Fibroblast of skin of right biceps (primary cell): ENCODE measurements at places on chromosomes 1 and 21.
A peak's percentile ranks its signal among the peaks of the same experiment; 100 is the strongest.

GRCh38 chr1:33609739-33610138 lies 137.3 kb downstream of the ZSCAN20 start:
- no peak for DNase-seq

- no peak for DNase-seq
Observed at GRCh38 chr1:84434801-84435549, 36.7 kb downstream of the DNASE2B start.

- peak; percentile 91 for DNase-seq
Observed at GRCh38 chr1:200206340-200206739, 178.8 kb downstream of the NR5A2 start.

DNA sequence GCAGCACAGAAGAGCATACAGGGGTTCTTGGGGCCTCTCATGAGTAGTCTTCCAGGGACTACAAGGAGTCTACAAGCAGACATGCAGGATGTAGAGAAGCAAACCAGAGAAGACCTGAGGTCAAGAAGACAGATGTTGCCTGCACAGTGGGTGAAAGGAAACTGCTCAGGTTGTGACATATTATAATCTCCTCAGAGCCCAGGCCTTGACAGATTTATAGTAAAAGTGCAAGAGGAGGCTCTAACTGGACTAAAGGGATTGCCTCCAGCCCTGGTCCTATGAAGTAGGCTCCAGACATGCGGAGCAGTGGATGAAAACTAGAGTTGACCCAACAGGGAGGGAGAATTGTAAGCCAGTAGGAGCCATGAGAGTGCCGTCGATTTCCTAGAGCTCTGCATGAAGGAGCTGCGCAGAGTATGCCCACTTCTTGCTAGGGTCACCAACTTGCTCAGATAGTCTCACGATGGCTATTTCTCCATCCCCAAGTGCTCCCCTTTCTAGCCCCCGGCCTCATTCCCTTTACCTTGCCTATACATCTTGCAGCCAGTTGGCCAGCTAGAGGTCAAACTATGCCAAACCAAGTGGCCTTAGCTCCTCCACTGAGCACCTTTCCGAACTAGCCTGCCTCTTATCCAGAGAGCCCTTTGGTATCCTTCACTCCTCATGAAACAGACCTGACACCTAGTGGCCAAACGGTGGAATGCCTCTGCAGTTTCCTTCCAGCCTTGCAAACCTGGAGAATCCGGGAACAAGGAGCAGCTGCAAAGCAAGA lies 36.2 kb upstream of the IPO9 start:
- DNase-seq: peak; percentile 82

DNA sequence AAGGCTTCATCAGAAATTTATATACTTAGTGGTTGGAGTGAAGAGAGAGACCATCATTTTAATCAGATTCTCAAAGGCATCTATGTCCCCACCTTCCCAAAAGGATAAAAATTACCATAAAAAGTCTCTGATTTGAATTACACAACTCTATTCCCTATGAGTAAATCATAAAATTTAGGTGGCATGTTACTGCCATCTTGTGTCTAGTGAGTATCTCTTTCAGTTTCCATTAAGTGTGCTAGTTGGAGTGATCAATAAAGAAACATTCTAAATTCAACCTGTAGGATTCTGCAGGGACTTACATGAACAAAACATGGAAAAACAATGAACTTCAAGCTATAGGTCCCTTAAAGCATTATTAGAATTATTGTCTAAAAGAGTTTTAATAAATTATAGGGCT lies 655.4 kb downstream of the LTN1 start:
- DNase-seq: peak; percentile 78

DNA sequence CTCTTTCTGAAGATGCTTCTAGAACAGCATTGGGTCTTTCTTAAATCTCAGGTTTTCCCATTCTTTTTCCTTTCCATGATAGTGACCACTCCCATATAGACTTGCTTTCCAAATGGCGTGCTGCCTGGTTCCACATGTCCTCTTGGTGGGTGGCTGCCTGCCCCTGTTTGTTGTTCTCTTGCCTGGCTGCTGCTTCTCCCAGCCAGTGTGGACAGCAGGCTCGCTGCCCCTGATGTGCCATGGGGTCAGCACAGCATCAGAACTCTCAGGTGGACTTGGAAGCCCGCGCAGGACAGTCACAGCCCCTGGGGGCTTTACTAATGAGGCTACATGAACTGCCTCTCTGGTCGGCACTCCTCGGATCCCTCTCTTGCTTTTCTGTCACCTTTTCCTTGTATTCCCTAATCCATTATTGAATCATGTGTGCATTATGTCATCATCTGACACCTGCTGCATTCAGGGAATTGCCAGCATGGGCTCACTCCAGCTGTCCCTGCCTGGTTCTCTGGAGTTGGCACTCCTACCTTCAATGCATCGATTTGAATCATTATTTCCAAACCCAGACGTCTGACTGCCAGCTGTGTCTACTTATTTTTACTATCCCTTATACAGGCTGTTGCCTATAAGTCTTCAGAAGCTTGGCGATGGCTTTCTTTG lies 100.5 kb upstream of the COA6 start:
- DNase-seq: no peak

DNA sequence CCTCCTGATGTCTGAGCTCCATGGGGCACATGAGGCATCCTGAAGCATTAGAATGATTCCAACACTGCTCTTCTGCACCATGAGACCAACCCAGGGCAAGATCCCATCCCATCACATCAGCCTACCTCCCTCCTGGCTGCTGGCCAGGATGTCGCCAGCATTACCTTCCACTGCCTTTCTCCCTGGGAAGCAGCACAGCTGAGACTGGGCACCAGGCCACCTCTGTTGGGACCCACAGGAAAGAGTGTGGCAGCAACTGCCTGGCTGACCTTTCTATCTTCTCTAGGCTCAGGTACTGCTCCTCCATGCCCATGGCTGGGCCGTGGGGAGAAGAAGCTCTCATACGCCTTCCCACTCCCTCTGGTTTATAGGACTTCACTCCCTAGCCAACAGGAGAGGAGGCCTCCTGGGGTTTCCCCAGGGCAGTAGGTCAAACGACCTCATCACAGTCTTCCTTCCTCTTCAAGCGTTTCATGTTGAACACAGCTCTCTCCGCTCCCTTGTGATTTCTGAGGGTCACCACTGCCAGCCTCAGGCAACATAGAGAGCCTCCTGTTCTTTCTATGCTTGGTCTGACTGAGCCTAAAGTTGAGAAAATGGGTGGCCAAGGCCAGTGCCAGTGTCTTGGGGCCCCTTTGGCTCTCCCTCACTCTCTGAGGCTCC lies 11.1 kb upstream of the RASSF5 start:
- no peak for DNase-seq

- DNase-seq: no peak
Observed at GRCh38 chr1:203662821-203663220, 36.2 kb downstream of the ATP2B4 start.

DNA sequence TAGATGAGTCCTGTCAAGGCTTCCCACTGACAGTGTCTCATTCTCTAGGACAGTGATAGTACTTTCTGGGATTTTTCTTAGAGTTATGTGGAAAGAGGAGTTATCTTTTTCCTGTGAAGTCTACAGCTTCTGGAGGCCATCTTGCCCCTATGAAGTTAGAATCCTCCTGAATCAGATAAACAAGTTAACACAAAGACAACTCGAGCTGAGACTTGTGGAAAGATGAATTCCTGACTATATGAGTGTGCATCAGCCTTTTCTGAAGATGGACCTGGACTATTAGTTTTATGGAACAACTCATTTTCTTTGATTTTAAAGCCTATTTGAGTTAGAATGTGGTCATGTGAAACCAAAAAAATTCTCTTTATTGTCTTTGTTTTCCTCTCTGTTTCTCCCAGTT lies 290.9 kb downstream of the LRRIQ3 start:
- peak; percentile 22 for DNase-seq

GRCh38 chr1:203795441-203796235 lies at the start of the genes ZBED6 and ZC3H11A:
Gene ZBED6 (plus strand): TSS chr1:203795623. CDS start chr1:203797523, 1,900 bp downstream.
Gene ZC3H11A (plus strand): TSS chr1:203795623. CDS start chr1:203817071, 21,448 bp downstream.
- peak; percentile 99 for DNase-seq

DNA sequence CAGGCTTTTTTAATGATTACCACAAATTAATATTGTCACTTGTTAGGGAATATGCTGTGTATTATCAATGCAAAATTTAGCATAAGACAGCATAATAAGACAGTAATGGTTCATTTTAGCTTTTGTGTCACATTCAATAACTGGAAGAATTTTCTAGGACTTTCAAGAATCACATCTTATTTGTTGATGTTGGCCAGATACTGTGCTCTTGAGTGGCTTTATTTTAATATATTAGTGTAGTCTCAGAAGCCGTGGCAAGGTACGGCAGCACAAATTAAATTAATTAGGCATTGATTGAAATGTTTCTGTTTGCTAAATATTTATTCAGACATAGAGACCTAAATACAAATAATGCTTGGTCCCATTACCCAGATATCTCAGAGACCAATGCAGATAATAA lies 10.4 kb downstream of the IFI44L start:
- DNase-seq: no peak

- peak; percentile 52 for DNase-seq
Observed at GRCh38 chr1:173294843-173295242, 87.7 kb upstream of the TNFSF4 start.

DNA sequence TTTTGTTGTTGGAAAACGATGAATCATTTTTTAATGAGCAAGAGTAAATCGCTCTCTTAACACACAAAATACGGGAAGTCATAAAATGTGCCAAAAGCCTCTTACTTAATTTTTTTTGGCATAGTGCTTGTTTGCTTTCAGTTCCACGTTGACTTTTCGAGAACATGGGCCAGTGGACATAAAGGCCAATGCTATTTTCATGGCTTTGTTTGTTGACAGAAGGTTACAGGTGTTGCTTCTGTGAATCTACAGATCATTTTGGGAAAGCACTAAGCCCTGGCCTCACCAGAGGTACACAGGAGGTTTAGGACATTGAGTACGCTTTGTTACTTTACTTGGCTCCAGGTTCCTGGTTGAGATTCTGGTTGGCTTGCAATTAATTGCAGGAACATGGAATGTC lies 199.4 kb upstream of the HMCN1 start:
- DNase-seq: no peak

GRCh38 chr1:212638492-212639151 lies 30.1 kb downstream of the ATF3 start:
- DNase-seq: peak; percentile 89

DNA sequence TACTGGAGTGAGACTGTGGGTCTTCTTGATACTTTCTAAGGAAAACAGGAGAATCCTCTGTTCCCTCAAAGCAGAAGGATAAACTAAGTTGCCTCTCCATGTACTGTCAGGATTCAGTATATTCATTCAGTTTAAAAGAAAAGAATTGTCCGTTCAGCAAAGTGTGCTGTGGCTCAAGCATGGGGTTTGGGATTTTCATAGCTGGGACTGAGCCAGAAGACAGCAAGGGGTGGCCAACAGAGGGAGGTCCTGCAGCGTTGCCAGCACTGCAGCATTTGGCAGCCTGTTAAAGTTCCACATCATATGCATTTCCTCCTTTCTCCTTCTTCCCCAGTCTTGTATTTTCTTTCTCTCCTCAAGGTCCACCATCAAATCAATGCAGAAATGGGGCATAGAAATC lies 75.1 kb downstream of the DTL start:
- DNase-seq: peak; percentile 42

DNA sequence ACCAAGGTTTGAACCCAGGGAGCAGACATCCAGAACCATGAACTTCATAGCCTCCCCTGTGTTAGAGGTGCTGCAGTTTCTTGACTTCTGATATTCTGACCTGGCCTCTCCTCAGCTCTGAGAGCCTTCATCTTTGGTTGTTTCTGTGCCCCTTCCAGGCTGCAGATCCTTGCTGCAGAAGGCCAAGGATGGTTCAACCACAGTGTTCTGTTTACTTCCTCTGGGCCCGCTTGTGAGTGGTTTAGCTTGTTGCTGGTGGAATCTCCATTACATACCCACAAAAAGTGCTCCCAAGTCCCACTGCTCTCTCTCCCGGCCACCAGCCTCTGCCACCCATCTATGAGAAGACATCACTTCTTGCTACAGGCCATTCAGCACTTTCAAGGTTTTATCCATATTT lies 9.0 kb upstream of the SLC2A7 start:
- no peak for DNase-seq

- DNase-seq: no peak
Observed at GRCh38 chr1:22053861-22054770, 1.6 kb downstream of the CDC42 start.

DNA sequence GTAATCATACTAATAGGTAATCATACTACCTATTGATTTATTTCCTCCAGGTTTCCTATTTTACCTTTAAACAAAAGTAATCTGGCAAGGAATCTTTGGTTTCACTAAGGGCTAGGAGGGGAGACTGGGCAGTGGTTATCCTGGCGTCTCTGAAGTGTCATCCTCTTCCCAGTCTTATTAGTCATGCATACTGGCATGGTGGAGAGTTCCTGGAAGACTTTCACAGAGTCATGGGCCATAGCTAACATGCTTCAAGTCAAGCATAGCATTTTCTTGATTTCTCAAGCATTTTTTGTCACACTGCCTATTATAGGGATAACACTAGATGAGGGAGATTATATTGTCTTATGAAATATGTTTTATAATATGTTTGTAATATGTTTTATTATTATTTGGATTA lies 64.0 kb upstream of the ASB17 start:
- DNase-seq: peak; percentile 68

- no peak for DNase-seq
Observed at GRCh38 chr1:31224068-31224467, 15.6 kb downstream of the NKAIN1 start.

DNA sequence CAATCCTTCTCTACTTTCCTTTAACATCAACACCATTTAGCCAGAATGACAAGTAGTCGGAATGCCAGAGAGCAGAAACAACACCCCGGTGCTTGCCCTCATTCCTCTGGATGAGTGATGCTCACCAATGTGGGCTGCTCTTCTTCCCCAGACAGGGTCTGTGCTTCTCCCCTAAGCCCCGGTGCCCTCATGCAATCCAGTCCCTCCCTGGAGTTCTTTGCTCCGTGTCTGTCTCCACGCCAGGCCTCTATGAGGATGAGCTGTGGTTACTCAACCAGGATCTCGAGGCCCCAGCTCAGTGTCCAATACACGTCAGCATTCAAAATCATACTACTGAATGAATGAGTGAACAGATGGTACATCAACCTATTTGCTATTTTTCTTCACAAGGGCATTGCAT lies 29.7 kb upstream of the PDE9A start:
- no peak for DNase-seq

- no peak for DNase-seq
Observed at GRCh38 chr1:56236688-56237087, 342.7 kb downstream of the PLPP3 start.

- peak; percentile 73 for DNase-seq
Observed at GRCh38 chr21:15060543-15061175, 4.1 kb downstream of the NRIP1 start.

- DNase-seq: no peak
Observed at GRCh38 chr1:103949779-103950178, 200.1 kb downstream of the AMY1C start.
